B cell (primary cell): ENCODE measurements at places on chromosomes 1 and 21. TPM values are rescaled to one million over a fixed set of nuclear protein-coding genes. Genes with fewer than 3 reads are reported as not detected.

DNA sequence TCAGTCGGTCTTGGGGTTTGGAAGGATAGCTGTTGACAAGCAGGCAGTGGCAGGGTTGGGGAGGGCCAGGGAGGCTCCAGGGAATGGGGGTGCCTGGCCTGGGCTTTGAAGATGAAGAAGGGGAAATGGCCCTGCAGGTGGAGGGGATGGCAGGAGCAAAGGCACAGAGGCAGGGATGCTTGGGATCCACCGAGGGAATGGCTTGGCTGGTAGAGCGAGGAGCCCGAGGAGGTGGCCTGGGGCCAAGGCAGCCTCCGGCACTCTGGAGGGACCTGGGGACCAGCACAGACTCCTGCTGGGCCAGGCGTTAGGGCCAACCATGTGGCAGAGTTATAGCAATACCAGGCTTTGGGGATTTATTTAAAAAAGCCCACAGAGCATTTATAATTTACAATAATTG lies 62.9 kb upstream of the EDN2 start:
- no peak for DNase-seq

Gene BTBD8
- 1.9 and 2.1 TPM in 2 replicates for total RNA-seq

DNA sequence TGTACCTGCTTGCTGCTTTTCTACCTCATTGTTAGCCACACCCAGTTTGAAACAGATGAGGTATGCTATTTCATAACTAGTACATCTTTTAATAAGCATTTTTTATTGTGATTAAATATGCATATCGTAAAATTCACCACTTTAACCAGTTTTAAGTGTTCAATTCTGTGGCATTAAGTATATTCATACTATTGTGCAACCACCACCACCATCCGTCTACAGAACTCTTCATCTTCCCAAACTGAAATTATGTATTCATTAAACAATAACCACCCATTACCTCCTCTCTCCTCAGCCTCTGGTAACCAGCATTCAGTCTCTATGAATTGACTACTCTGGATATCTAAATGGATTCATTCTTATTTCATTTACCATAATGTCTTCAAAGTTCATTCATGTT lies 20.1 kb downstream of the DR1 start:
- DNase-seq: no peak

DNA sequence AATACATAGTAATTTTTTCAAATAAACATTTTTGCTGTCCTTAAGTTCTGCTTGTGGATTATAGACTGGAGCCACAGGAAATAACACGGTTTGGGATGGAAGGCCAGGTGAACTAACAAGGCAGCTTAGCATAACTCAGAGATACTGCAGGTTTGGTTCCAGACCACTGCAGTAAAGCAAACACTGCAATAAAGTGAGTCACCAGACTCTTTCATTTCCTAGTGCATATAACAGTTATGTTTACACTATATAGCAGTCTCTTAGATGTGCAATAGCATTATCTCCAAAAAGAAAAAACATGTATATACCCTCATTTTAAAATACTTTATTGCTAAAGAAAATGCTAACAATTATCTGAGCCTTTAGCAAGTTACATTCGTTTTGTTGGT lies 22.0 kb downstream of the LRRC42 start:
- DNase-seq: no peak

DNA sequence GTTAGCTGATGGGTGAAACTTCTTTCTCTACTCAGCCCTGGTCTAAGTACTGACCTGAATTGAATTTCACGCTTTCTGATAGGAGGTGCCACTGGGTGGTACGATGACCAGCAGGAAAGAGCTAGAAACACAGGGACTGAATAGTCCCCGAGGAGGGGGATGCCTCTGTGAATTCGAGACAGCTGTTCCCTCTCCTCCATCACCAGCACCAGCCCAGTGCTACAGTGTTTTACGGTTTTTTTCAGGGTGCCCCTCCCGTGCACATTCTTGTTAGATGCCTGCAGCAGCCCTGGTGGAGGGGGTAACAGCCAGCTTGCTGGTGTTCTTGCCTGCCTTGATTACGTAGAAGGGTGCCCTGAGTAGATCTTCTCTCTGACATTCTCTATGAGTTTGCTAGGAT lies 7.1 kb downstream of the HUNK start:
- no peak for DNase-seq

GRCh38 chr1:229759037-229759435 lies 133.0 kb downstream of the URB2 start:
- no peak for DNase-seq

GRCh38 chr1:54415991-54416390 lies 9.8 kb upstream of the SSBP3 start:
- no peak for DNase-seq

GRCh38 chr1:109615879-109616278 lies 3.5 kb downstream of the GNAT2 start:
- peak; percentile 76 for DNase-seq

DNA sequence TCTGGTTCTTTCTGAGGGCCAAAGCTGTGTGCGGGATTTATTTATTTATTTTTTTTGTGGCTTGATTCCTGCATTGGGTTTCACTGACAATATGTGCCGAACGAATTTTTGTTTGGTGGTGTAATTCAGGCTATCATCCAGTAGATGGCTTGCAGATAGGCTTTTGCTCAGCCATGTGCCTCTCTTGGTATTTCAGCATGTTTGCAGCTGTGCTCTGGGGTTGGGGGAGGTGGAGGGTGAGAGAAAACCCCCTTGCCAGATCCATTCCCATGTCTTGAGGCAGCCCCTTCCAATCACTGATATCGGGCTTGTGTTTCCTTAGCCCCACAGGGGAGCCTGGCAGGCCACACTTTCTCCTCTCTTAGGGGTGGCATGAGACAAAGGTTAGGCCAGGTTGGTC lies 302.4 kb downstream of the PTGER3 start:
- no peak for DNase-seq

DNA sequence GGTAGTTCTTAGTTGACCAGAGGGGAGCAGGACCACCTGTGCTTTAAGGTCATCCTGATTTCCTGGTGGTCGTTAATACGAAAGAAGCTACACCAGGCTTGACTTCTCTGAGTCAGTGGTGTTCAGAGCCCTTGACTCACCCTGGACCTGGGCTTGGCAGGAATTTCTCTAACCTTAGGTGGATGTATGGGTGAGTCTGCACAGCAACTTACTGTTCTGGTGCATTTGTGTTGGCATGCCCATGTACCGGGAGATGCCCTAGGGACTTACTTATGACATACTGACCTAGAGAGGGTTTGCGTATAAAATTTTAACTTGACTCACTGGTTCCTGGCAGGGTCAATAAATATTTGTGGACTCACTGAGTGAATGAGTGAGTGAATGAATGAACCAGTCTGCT lies 304.6 kb downstream of the DISC1 start:
- no peak for DNase-seq

DNA sequence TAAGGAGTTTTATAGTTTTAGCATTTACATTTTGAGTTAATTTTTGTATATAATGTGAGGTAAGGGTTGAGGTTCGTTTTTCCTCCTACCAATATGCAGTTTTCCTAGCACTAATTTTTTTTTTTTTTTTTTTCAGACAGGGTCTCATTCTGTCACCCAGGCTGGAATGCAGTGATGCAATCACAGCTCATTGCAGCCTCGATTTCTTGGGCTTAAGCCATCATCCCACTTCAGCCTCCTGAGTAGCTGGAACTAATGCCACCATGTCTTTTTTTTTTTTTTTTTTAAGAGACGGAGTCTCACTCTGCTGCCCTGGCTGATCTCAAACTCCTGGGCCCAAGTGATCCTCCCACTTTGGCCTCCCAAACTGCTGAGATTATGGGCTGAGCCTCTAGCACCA lies 2.5 kb upstream of the UBASH3A start:
- no peak for DNase-seq

GRCh38 chr1:152182944-152183361 lies 23.9 kb upstream of the RPTN start:
- no peak for DNase-seq

- no peak for DNase-seq
Measured at GRCh38 chr1:64459743-64460142, 10.2 kb upstream of the CACHD1 start.

Gene IPO9
- total RNA-seq: 56.9 and 57.0 TPM in 2 replicates

DNA sequence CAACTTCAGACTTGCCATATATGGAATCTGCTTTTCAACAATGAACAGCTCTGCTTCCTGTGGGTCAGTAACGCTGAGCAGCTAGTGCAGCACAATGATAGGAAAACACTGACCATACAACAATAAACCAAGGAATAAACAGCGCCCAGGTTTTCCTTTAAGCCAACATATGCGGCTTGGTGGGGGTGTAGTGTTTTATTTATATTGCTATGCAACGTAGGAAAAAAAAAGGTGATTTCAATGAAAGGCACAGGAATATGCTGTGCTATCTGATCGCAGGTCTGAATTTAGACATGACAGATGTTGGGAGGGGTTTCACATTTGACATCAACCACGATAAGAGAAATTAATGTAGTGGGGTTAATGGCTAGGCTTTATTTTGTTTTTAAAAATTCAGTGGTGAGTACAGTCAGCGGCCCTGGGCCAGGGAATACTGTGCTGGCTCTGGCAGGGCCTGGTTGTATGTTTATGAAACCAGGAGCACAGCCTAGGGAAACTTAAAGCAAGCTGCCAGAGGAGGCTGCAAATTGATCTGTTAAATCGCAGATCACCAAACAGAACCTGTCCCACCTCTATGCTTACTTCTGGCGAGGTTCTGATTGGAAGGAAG lies 4.3 kb downstream of the TSPAN2 start:
- no peak for DNase-seq

Gene OR6N1
- not detected in 2 replicates for total RNA-seq

DNA sequence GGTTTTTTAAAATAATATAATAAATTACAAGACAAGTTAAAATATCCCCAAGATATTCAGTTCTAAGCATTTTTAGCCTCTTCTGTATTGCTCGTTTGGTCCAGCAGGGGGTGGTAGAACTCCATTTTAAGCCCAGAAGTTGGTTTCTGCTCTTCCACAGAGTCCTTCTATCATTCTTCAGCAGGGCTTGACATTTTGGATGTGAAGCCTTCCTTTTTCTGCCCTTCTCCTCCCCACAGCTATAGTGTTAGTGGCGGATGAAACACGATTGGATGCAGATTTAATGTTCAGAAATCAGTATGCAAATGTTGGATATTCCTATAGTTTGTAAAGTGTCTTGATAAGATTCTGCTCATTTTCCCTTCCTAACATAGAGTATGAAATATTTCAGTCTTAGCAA lies 1.4 kb downstream of the NCAM2 start:
- peak; percentile 31 for DNase-seq

Gene CDC42
- total RNA-seq: 202 and 209 TPM in 2 replicates

DNA sequence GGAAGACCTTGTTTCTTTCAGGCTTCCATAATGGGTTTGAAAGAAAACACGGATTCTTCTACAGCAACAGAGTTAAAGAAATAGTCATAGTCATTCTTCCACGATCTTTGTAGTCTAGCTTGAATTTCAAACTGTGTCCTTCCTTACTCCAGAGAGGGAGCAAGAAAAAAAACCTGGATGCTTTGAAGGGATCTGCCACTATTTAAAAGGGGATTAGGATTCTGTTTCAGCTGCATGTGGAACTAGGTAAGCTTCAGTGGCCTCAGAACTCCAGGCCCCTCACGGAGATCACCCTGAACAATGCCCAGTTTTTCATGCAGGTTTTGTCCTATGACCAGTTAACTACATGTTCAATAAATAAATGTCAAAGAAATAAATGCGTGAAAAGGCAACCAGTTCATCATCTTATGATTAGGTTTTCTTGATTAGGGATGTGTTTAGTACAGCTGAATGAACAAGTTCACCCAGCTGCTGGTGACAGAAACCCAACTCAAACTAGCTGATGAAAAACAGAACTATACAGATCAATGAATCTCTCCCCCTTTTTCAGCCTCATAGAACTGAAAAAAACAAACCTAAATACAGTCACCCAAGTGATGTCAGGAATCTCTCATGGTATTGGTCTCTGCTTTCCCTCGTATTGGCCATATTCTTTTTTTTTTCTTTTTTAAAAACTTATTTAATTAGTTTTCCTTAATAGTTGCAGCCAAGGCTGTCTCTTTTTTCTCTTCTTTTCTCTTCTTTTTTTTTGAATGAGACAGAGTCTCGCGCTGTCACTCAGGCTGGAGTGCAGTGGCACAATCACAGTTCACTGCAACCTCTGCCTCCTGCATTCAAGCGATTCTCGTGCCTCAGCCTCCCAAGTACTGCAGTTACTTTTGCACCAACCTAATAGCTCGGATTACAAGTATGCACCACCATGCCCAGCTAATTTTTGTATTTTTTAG lies 14.6 kb upstream of the MPZL1 start:
- no peak for DNase-seq

DNA sequence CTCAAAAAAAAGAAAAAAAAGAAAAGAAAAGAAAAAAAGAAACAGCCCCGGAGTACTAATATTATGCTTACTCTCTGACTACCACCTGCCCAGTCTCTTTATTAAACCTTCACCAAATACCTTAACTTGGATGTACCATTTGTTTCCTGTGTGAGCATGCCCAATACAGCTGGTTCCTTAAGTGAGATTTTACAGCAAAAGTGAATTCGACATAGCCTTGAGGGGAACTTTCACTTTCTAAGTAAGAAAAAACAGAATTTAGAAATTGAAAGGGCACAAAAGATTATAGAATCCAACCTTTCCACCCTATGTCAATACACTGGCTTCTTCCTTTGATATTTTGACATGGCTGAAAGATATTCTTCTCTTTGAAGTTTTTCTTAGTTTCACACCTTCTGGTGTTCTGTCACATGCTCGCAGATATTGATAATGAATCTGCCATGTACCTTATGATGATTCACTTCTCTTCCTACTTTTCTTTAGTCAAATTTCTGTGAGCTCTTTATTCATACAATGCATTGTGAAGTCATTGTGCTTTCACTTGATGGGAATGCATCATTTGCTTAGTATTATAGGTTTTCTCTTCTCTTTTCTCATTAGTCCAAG lies 5.2 kb upstream of the GIPC2 start:
- no peak for DNase-seq

Gene ATP1A2
- total RNA-seq: not detected in 2 replicates

GRCh38 chr1:37308031-37308960 lies 166.1 kb upstream of the ZC3H12A start:
- DNase-seq: no peak

GRCh38 chr21:33067457-33067856 lies 2.5 kb upstream of the OLIG1 start:
- no peak for DNase-seq

Gene UBR4
- 190 and 205 TPM in 2 replicates for total RNA-seq

DNA sequence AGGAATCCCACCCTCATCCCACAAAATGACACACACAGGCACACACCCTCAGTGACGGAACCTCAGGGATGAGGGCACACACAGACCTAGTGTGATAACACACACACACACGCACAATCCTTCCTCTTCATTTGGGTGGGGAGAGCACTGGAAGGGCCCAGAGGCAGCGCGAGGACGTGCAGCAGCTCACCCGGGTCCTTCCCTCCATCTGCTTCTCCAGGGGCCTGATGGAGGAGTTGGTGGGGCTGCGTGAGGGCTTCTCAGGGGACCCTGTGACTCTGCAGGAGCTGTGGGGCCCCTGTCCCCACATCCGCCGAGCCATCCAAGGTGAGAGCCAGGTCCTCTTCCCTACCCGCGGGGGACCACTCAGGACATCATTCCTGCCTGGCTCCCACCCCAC lies 557 bp downstream of the CLCNKA start:
- DNase-seq: no peak

Gene ZBTB48
- total RNA-seq: 65.6 and 79.0 TPM in 2 replicates

Gene ALPL
- 12.2 and 13.7 TPM in 2 replicates for total RNA-seq

Gene MCOLN3
- total RNA-seq: 0.10 TPM in 1 of 2 replicates, not detected in the other
